ENCODE measurements at places on chromosomes 4 and X.

GRCh38 chr4:38213083-38213805 lies 253.0 kb downstream of the PTTG2 start:
- DNase-seq: no peak
- H3K4me1 ChIP-seq: peaks cover 2% of the 10 kb centered on the region
- H3K27ac ChIP-seq: no peak overlapping the region
- H3K36me3 ChIP-seq: no peaks in the 10 kb centered on the region

DNA sequence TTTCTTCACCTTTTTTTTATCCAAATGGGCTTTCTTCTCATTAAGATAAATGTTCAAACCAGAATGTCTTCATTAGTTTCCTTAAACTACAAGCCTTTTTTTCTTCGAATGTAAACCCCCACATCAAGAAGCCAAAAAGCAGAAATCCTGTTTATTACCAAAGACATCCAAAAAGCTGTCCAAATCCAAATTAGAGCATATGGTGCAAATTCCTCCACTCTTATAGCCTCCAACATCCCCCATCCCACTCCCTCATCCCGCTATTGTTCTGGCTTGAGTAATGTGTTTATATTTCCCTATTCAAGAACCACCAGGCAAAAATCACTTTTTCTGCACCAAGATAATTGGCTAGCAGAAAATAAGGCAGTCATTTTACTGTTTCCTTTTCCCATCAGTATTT lies 315.1 kb upstream of the ADGRL3 start:
- H3K4me3 ChIP-seq: no peak overlapping the region
- no peaks in the 10 kb centered on the region for H3K27me3 ChIP-seq
- DNase-seq: no peak
- no peaks in the 10 kb centered on the region for H3K4me1 ChIP-seq
- H3K27ac ChIP-seq: no peak overlapping the region

DNA sequence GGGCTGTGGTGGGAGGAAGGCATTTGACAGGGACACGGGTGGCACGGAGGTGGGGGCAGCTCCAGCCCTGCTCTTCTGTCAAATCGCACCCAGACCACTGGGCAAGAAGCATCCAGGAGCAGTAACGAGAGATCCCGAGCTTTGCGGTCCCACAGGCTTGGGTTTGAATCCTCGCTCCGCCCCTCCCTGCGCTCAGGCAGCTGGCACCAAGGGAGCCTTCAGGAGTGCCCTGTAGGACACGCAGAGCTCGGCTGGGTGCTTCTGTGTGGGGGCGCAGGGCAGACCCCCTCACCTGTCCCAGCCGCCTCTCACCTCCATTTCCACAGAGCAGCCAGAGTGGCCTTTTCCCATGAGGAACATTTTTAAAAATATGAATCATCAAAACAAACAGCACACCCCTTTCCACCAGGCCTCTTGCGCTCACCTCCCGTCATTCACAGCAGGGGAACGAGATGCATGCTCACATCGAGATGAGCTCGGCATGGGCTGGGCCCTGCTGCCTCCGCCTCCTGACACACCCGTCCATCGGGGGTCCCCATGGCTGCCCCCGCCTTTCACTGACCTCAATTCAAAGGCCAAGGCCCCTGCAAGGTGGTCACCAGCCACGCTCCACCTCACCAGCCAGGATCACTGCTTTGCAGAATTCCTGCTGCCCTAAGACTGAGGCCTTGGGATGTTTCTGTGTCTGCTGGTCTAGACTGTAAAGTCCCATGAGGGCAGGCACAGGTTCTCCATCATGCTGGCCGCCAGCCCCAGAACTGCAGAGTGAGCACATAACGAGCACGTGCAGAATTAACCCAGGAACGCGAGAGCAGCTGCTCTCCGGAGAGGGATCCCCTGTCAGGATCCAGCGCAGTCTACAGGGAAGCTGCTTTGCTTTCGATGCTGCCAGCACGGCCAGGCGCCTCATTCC lies 52.7 kb downstream of the ACOX3 start:
- H3K4me1 ChIP-seq: peaks cover 9% of the 10 kb centered on the region
- no peak for DNase-seq
- H3K36me3 ChIP-seq: no peaks in the 10 kb centered on the region
- no peaks in the 10 kb centered on the region for H3K27me3 ChIP-seq

- H3K4me1 ChIP-seq: no peaks in the 10 kb centered on the region
- no peaks in the 10 kb centered on the region for H3K36me3 ChIP-seq
- no peak within 1 kb of the TSS for H3K4me3 ChIP-seq
Measured at GRCh38 chr4:105894660-105895582, at the start of gene NPNT. Gene NPNT, plus strand, starts transcription at chr4:105895471. Its CDS starts 182 bp downstream, at chr4:105895653.

DNA sequence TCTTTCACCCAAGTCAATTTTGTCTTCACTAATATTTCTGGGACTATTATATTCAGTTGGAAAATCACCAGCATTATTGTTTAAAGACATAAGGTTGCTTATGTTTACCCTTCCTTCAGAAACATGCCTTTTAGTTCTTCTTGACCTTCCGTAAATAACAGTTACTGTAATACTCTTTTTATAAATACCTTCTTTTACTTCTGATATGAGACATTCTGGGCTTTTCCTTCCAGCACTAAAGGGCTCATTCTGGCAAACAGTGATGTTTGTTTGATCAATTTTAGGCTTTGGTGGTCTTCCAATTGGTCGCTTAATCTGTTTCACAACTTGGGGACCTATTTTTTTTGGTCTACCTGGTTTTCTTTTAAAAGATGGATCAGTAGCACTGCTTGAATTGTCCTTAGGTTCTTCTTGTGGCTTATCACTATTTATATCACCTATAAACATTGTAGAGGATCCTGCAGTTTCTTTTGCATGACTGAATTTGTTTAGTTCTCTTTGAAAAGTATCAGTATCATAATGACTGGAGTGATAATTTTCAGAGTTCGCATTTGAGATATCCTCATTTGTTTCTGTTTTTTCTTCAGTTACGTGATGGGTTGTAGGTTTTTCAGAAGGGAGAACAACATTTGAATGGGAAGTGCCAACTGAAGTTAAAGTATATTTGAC lies 64.8 kb downstream of the NCAPG start:
- no peak overlapping the region for H3K4me3 ChIP-seq
- H3K27me3 ChIP-seq: no peaks in the 10 kb centered on the region
- H3K27ac ChIP-seq: no peak overlapping the region
- H3K4me1 ChIP-seq: no peaks in the 10 kb centered on the region
- DNase-seq: no peak
- no peaks in the 10 kb centered on the region for H3K36me3 ChIP-seq

- DNase-seq: no peak
- peaks cover 4% of the 10 kb centered on the region for H3K4me1 ChIP-seq
- peaks cover 42% of the 10 kb centered on the region for H3K27me3 ChIP-seq
- no peaks in the 10 kb centered on the region for H3K36me3 ChIP-seq
Measured at GRCh38 chrX:137565921-137566745, at the start of gene ZIC3. Gene ZIC3, plus strand, starts transcription at chrX:137566127. Its CDS starts 565 bp downstream, at chrX:137566692.

GRCh38 chrX:49171752-49172279 lies at the start of gene PLP2:
Gene PLP2, plus strand, starts transcription at chrX:49171898. Its CDS starts 103 bp downstream, at chrX:49172001.
- peak; percentile 63 for DNase-seq
- peaks cover 18% of the 10 kb centered on the region for H3K4me1 ChIP-seq
- peak within 1 kb of the TSS; percentile 90 for H3K4me3 ChIP-seq
- no peaks in the 10 kb centered on the region for H3K27me3 ChIP-seq

DNA sequence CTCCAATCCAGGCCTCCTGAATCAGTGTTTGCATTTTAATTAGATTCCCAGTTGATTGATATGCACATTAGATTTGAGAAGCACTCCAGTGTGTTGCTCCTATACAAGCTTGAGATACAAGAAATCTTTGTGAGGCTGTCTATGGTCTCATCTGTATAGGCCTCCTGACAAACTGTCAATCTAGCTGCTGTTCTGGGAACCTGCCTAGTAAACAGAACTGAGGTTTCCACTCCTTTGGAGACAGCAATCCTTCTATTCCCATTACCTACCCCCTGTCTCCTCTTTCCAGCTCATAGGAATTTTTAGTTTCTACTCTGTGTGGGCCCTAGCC lies 306.1 kb upstream of the EMCN start:
- no peak overlapping the region for H3K4me3 ChIP-seq
- no peaks in the 10 kb centered on the region for H3K4me1 ChIP-seq
- no peaks in the 10 kb centered on the region for H3K27me3 ChIP-seq
- H3K27ac ChIP-seq: no peak overlapping the region

DNA sequence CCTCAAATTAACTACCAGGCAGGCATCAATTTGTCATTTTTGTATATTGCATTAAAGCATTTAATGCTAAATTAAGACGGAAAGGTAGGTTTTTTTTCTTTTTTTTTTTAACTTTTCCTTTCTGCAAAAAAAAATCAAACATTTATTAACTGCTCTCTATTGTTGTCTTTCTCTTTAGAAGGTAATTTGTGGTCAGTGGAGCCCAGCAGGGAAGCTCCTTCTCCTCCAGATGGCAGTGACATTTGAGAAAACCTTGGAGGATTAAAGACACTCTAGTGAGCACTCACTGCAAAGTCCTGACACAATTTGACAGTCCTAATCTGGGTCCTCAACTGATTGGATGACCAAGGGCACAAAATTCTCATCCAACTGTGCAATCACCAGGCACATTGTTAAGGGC lies 102.4 kb downstream of the SLIT2 start:
- no peaks in the 10 kb centered on the region for H3K4me1 ChIP-seq
- no peak for DNase-seq
- H3K36me3 ChIP-seq: no peaks in the 10 kb centered on the region
- no peak overlapping the region for H3K4me3 ChIP-seq
- no peak overlapping the region for H3K27ac ChIP-seq

- H3K4me1 ChIP-seq: peaks cover 6% of the 10 kb centered on the region
- no peak overlapping the region for H3K4me3 ChIP-seq
- no peak for DNase-seq
- no peaks in the 10 kb centered on the region for H3K36me3 ChIP-seq
Measured at GRCh38 chr4:48193096-48193836, 59.2 kb upstream of the TXK start.

DNA sequence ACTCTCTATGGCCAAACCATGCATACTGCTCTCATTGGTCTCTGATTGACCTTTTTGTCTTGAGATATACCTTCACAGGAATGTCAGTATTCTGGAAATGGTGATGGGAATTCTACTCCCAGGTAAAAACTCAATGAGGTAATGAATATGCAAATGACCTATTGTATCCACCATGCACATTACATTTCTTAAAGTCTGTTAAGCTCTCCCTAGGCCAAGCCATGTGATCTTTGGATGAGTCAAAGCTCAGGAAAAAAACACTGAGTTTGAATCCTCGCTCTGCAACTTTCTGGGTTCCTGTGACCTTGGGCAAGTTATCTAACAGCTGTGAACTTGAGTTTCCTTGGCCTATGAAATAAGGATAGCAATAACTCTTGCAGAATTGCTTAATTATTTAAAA lies 175.4 kb downstream of the PPP1R2C start:
- H3K36me3 ChIP-seq: no peaks in the 10 kb centered on the region
- no peak overlapping the region for H3K4me3 ChIP-seq
- H3K4me1 ChIP-seq: no peaks in the 10 kb centered on the region

DNA sequence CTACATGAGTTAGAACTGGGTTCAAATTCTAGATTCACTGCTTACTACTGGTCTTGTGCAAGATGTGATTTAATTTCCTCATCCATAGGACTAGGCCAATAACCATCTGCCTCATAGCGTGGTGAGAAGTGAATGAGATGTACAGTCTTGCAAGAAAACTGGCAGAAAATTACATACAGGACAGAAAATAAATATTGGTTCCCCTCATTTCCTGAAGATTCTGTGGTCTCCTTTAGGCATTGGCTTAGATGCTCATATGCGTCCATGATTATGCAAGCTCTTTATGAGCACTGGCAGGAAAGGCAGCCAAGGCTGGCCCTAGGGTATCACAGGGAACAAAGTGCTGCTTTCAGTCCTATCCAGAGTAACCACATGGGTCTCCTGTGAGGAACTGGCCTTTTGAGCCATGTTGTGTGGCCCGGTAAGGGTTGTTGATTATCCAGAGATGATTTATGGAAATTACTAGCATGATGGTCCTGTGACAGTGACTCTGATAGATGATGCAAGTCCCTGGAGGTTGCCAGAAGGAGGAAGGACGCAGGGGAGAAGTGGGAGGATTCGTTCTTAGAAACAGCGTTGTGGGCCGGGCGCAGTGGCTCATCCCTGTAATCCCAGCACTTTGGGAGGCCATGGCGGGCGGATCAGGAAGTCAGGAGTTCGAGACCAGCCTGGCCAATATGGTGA lies 9.9 kb upstream of the MOB1B start:
- H3K27me3 ChIP-seq: peaks cover 5% of the 10 kb centered on the region
- H3K27ac ChIP-seq: no peak overlapping the region
- H3K36me3 ChIP-seq: no peaks in the 10 kb centered on the region
- H3K4me1 ChIP-seq: no peaks in the 10 kb centered on the region
- no peak overlapping the region for H3K4me3 ChIP-seq

GRCh38 chrX:115690511-115691216 lies 129.7 kb downstream of the PLS3 start:
- H3K4me3 ChIP-seq: no peak overlapping the region
- H3K27ac ChIP-seq: no peak overlapping the region
- no peak for DNase-seq
- H3K36me3 ChIP-seq: no peaks in the 10 kb centered on the region
- peaks cover 6% of the 10 kb centered on the region for H3K27me3 ChIP-seq

- H3K36me3 ChIP-seq: no peaks in the 10 kb centered on the region
- H3K4me3 ChIP-seq: no peak overlapping the region
- no peaks in the 10 kb centered on the region for H3K27me3 ChIP-seq
- DNase-seq: no peak
Measured at GRCh38 chr4:20456407-20456806, 204.7 kb downstream of the SLIT2 start.

- H3K27ac ChIP-seq: no peak overlapping the region
- no peak for DNase-seq
- H3K4me3 ChIP-seq: no peak overlapping the region
- no peaks in the 10 kb centered on the region for H3K36me3 ChIP-seq
- H3K4me1 ChIP-seq: no peaks in the 10 kb centered on the region
Measured at GRCh38 chr4:60884587-60884986, 315.5 kb upstream of the ADGRL3 start.

DNA sequence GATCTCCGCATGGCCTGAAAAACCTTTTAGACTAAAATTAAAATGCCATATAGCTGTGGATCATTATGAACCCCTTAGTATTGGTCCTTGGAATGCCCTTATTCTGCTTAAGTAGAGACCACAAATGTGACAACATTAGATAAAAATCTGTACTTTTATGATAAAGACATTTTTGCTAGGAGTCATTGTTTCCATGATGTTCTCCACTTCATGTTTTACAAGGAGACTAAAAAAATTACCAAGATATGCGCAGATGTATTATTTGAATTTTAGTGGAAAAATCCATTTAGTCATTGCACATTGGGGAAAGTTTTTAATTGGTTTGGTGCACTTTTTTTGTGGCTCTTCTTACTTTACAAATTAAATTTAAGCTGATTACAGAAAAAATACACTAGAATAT lies 85.1 kb upstream of the HPRT1 start:
- H3K4me3 ChIP-seq: peak overlapping the region; percentile 97
- peaks cover 11% of the 10 kb centered on the region for H3K4me1 ChIP-seq
- no peak for DNase-seq
- H3K27me3 ChIP-seq: no peaks in the 10 kb centered on the region
- H3K27ac ChIP-seq: peak overlapping the region; percentile 98

- peaks cover 19% of the 10 kb centered on the region for H3K27me3 ChIP-seq
- H3K4me1 ChIP-seq: peaks cover 2% of the 10 kb centered on the region
- no peak for DNase-seq
- no peak overlapping the region for H3K27ac ChIP-seq
- no peak overlapping the region for H3K4me3 ChIP-seq
Measured at GRCh38 chr4:147518846-147519767, 38.2 kb downstream of the EDNRA start.

- no peak for DNase-seq
- no peaks in the 10 kb centered on the region for H3K36me3 ChIP-seq
- H3K4me3 ChIP-seq: no peak overlapping the region
Measured at GRCh38 chr4:174549721-174550120, 27.4 kb upstream of the HPGD start.

GRCh38 chr4:159227984-159228383 lies 125.1 kb downstream of the RAPGEF2 start:
- H3K4me1 ChIP-seq: peaks cover 20% of the 10 kb centered on the region
- H3K4me3 ChIP-seq: no peak overlapping the region
- no peak for DNase-seq
- H3K27me3 ChIP-seq: no peaks in the 10 kb centered on the region

GRCh38 chr4:182925298-182925757 lies 8.1 kb upstream of the DCTD start:
- no peaks in the 10 kb centered on the region for H3K4me1 ChIP-seq
- peaks cover 18% of the 10 kb centered on the region for H3K27me3 ChIP-seq
- H3K4me3 ChIP-seq: no peak overlapping the region

All from T-helper 17 cell (primary cell).